GM20000 (cell line): ENCODE measurements at places on chromosomes 7 and 10.

GRCh38 chr10:56537984-56538383, 176.9 kb upstream of the ZWINT start:
- no peak for DNase-seq

- no peak for DNase-seq
Measured at GRCh38 chr7:39187130-39187529, 209.4 kb downstream of the POU6F2 start.

- no peak for DNase-seq
Measured at GRCh38 chr7:51274001-51274400, 42.6 kb downstream of the COBL start.

GRCh38 chr10:6781133-6781770, 201.2 kb upstream of the PRKCQ start:
- DNase-seq = peak; percentile 25

DNA sequence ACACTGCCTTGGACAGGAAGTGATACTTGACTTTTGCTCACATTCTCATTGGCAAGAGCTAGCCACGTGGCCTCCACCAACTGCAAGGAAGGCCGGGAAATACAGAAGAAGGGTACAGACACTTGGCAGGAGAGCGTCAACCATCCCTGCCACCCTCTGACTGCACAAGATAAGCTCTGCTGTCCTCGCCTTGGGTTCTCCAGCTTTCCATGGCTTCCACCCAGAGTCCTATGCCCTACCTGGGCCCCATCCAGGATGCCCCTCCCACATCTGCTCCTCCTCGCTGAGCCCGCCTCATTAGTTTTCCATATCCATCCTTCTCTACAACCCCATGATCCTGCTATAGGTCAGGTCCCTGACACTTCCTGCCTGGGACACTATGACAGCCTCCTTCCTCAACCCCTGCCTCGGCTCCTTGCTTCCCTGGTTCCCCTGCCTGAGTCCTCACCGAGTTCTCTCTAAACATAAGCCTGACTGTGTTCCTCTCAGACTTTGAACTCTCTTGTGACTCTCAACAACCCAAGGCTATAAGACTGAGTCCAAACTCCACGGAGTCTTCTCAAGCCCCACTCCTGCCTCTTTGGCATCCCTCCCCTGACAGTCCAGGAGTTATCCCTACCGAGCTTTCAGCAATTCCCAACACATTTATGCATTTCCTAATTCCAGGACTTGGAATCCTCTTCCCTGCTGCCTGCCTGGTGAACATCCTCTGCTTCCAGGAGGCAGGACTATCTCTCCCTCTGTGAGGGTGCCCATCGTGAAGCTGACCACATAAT, 23.2 kb upstream of the GDF10 start:
- no peak for DNase-seq

DNA sequence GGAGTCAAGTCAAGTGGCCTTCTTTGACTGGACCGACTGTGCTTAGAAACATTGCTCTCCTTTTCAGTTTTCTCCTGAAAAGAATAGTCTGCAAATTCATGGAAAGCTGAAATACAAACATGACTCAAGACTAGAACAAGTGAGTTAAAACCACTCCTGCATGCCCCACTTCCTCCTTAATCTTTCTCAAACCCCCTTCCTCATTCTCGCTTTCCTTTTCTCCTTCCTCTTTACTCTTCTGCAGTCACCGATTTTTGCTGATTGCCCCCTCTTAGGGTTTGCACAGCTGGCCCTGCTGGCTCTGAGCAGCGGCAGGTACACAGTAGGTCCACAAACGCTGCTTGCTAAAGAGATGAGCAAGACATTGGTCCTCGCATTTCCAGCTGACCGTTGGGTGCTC, 34.8 kb upstream of the MKI67 start:
- no peak for DNase-seq

GRCh38 chr7:117412946-117413559, 14.2 kb downstream of the ASZ1 start:
- no peak for DNase-seq

- DNase-seq = no peak
Measured at GRCh38 chr10:131082201-131082850, 229.2 kb downstream of the TCERG1L start.

DNA sequence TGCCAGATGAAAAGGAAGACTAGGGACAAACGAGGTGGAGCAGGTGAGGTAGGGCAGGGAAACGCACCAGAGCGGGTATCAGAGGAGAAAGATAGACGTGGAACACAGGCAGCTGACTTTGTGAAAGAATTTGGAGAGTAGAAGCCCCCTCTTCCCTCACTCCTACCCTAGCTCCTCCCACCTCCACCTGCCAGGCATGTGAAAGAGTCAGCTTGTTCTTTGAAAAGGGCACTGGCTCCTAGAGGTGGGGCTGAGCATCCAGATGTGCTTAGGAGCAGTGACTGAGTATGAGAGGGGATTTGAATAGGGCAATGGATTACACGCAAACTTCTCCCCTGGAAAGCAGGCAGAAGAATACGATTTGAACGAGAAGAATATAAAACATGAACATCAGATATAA, 174.2 kb upstream of the INHBA start:
- DNase-seq = no peak

DNA sequence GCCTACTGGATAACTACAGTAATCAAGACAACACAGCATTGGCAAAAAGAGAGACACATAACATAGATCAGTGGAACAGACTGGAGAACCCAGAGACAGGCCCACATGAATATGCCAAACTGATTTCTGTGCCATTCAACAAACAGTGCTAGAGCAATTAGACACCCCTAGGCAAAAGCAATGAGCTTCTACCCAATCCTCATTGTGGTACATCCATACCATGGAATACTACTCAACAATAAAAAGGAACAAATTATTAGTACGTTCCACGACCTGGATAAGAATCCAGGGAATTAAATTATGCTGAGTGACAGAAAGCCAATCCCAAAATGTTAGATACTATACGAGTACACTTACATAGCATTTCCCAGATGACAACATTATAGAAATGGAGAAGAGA, 2.8 kb upstream of the SVIL start:
- no peak for DNase-seq

DNA sequence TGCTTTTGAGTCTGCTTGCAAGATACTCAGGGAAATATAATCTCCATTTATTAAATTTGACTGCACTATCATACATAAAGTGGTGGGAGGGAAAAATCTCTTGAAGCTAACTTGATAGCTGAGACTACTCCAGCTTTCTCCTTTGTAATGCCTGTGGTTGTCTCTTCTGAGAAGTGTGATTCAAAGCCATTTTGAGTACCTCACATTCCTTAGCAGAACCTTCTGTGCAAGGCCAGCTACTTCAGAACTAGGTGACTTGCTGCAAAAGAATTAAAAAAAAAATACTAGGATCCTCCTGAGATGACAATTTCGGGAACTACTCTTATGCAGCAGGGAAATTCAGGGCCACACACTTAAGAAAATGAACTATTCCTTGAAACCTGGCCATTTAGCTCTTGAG, 294.8 kb downstream of the MDFIC start:
- DNase-seq = no peak

GRCh38 chr7:132430861-132431822, 145.1 kb downstream of the PLXNA4 start:
- no peak for DNase-seq

GRCh38 chr7:4791738-4792536, 16.5 kb downstream of the AP5Z1 start:
- DNase-seq = peak; percentile 93

- DNase-seq = peak; percentile 18
Measured at GRCh38 chr10:19815731-19816410, 361 bp upstream of the PLXDC2 start.

DNA sequence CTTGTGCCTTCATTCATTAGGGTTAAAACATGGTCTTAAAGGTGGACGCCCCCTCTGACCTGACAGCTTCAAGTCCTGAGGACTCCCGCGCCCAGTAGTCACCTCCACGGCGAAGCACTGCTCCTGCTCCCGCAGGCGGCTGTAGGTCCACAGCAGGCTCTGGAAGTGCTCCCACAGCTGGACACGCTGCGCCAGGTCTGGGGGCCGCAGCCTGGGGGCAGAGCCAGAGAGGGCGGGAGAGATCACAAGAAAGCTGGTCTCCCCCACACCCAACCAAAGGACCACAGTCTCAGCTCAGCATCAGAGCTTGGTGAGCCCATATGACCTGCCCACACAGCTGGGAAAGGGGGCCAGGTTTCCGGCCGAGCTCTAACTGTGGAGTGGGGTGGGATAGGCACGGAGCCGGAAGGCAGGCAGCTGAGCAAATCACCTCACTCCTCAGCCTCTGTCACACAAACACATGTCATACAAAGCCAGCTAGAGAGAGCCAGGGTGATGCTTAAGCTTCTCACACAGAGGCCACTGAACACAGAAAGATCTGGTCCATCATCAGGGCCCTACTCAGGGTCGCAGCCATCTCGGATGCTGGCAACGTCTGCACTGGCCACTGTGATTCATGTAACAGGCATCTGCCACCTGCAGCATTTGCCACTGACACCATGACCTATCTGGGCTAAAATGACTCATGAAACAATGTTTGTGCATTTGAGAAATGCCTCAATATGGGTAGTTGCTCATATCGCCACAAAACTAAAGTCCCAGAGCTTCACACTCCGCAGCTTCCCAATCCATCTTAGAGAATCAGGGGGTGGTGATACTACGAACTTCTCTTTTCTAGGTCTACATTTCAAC, 12.6 kb downstream of the HPS1 start:
- no peak for DNase-seq

DNA sequence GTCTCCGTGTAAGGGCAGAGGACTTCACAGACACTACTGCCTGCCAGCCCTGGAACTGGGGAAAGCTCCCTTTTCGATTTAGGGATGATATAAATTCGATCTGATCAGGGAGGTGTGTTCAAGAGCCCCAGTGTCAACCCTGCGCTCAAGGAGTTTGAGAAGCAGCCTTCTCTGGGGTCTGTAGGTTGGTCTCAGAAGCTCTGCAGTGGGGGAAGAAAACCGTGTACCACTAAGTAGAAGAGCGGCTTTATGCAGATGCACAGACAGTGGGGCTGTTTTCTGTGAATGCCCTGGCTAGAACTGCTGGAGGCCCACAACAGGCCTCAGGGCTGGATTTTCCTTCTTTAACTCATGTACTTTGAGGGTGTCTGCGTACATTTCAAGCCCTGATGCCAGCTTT, 6.3 kb upstream of the TBX20 start:
- DNase-seq = no peak

GRCh38 chr7:131591687-131592319, 35.4 kb upstream of the PODXL start:
- no peak for DNase-seq

DNA sequence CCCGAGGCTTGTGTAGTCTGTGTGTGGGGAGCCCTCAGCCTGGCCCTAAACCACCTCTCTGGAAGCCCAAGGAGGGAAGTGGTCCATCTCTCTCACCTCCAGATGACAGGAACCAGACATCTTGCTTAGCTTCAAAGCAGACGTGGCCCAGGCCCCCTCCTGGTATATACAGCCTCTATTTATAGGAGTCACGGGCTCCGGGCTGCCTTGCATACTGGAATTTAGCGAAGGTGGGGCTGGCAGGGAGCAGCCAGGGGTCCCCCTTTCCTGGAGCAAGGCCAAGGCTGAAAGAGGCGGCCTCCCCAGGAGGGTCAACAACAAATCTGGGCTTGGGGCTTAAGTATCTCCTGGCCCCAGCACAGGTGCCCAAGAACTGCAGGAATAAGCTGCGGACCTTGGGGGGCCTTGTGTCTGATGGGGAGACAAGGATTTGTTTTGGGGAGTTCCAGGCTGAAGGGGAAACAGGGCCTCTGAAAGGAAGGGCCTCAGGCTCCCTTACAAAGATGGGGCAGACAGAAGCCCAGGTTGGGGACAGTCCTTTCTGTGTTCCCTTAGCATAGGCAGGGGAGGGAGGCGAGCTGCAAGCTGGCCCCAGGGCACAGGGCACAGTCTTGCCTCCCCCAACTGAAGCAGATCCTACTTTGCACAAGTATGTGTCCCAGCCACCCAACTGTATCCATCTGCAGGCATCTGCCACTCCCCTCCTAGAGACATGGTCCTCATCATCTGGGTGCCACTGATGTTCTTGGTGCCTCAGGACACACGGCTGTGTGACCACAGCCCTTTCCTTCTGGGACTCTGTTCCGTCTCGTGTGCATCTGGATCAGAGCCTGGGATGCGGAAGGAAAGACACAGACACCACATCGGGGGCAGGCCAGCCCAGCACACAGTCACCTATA, 11.9 kb downstream of the ZCCHC24 start:
- no peak for DNase-seq

DNA sequence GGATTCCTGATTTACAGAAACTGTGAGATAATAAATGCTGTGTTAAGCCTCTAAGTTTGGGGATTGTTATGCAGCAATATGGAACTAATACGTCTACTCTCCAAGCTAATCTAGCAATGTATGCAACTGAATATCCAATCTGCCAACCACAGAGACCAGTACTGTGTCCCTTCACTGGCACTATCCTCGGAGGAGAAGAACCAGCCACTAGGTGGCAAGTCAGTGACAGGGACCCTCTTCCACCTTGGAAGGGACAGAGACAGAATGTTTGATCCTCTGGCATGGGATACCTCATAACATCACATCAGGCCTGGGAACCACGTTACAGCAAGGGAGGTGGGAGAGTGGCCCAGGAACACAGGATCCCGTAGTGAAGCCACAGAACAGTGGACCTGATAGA, 96.4 kb downstream of the CREM start:
- DNase-seq = no peak

DNA sequence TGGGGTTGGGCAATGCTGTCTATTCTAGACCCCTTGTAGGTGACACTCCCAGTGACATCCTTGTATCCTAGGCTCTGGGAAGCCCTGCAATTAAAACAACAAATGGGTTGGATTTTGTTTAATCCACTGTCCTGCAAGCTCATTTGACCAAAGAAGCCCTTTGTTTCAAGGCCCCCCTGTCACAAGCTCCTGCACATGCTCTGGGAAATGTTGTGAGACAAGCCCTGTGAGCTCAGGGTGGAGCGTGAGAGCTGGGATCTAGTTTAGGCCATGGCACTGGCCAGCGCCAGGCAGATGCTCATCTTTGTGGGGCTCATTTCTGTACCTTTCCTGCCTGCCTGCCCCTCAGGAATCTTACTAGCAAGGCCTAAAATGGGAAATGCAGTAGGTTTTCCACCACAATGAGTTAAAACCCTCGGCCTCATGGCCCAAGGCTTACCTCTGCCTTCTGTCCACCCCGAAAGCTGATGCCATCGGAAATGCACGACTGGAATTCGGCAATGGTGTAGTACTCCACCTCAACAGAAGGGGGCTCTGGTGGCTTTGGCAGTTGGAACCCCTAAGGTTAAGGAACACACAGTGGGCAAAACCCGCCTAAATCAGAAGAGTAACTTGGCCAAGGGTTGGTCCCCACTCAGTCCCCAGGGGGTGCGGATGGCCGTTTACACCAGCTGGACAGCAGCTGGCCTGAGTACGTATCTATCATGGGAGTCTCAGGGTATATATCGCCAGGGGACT, 112.0 kb downstream of the NEURL1 start:
- peak; percentile 81 for DNase-seq

DNA sequence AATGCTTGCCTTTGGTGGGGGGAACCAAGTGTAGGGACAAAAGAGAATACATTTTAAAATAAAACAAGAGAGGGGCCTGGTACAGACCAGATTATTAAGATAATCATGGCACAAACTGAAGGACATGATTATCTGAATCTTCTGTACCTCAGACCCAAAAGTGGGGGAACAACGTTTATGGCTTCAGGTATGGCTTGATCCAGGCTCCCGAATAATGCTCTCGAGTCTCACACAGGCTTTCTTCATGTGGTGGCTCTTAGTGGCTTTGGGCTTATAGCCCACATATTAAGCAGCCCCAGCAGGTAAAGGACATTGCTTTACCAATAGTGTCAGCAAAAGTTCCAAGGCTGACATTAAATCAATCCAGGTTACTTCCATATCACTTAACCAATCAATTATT, 106.8 kb upstream of the FOXK1 start:
- no peak for DNase-seq

GRCh38 chr10:58291538-58292174, 22.7 kb downstream of the CISD1 start:
- peak; percentile 31 for DNase-seq
